ENCODE measurements at places on chromosomes 2 and 18.

DNA sequence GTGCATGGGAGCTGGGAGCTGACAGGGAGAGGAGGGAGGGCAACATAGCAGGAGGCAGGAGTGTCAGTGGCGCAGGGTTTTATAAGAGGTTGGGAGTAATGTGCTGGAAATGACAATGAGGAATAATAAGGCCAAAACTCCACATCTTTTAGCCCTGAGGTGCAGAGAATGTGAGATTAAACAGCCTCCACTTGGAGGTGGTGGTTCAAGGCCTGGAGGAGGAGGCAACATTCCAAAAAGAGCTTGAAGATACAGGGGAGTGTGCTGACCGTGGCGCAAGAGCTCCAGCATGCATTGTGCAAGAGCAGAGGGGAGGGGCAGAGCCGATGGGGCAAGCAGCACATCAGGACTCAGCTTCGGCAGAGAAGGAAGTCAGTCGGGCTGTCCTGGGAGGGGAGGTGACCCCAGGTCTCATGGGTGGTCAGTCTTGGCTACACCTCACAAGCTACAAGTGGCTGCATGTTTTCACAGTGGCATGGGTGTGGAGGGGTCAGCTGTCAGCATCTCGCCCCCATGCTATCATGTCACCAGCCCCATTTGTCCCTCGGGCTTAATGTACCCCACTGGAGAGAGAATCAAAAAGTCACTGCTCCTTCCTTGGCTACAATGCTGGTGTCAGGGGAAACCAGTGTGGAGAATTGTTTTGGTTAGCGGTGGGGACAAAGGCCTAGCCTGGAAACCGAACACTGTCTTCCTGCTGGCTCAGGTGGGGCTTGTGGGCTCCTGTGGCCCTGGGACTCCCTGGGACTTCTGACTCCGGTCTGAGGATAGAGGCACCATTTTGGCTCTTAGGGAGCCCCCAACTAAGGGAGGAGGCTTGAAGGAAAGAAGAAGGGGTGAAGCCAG is 208.0 kb downstream of the ZFP36L2 start:
- peak; percentile 93 for DNase-seq

DNA sequence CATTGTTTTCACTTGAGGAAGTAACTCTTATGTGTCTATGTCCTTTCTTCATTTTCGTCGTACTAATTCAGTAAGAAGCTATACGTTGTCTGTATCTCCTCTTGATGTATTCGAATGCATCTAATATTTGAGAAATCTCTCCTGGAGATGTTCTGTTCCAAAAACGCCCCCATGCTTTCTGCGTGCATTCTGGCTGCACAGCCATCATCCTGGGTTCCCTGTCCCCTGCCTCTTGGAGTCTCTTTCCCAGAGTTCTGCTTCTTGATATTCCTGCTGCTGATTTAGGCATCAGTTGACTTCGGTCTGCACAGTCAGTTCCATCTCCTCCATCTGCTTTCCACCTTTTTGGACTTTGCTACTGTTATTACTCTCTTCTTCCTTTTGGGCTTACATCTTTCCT is 13.5 kb downstream of the PNO1 start:
- DNase-seq, result no peak

DNA sequence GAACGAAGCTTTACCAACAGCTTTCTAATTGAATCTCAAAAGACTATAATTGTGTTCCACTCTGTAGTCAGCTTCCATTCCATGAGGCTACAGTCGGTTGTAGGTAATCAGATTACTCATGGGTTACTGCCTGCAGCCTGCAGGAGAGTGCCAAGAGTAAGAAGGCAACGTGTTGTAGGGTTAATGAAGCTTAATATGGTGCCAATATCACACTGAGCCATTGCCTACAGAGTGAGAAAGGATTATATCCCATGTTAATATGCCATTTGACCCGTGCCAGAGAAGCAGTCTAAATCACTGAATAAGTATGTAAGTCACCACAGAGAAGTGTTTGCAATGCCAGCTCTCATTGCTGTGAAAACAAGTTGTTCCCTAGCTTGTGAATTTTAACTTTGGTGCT is 734.5 kb upstream of the ACVR2A start:
- peak; percentile 14 for DNase-seq

DNA sequence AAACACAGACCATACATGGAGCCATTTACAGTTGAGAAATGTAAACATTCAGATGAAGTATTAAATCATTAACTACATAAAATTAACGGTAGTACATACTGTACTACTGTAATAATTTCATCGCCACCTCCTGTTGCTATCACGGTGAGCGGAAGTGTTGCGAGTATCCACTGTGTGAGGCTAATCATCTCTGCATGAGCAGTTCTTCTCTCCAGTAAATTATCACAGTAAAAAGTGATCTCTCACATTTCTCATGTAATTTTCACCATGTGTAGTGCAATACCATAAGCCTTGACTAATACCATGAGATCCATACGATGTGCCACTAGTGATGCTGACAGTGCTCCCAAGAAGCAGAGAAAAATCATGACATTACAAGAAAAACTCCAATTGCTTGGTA is 21.9 kb downstream of the SMAD2 start:
- DNase-seq, result no peak

DNA sequence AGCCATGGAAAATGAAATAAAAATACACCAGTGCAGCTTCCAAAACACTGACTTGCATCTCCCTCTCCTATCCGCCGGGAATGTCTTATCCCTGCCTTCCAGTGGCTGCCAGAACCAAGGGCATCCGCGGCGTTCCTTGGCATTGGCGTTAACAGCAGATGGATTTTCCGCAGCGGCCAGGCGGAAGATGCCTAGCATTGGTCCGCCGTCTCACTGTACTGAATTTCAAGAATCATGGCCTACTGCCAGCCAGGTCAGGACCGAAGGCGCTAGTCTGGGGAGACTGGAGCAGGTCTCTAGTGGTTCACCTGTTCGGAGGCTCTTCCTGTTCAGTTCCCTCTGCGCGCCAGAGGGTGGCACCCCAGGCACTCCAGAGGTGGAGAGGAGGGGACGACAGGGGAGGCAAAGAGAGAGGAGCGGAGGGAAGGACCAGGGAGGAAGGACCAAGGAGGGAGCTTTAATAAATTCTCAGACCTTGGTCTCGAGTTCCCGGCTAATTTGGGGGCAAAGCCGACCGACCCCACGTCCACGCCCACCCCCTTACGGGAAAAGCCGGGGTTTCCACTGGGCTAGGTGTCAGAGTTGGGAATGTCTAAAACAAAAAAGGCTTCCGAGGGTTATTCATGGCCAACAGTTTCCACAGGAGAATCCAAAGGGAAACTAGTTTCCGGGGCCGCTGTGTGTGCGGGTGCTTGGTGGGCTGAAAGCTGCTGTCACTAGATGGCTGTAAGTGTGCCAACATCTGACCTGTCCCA is 3.7 kb upstream of the BCL2L11 start:
- peak; percentile 82 for DNase-seq
